Fibroblast of the aortic adventitia (primary cell): ENCODE measurements at places on chromosomes 3 and 15. TPM values are rescaled to one million over a fixed set of nuclear protein-coding genes. Genes with fewer than 3 reads are reported as not detected.

PDCD6IP gene
- 105 and 258 TPM in 2 replicates for total RNA-seq

FRMD5 gene
- 9.9 and 16.3 TPM in 2 replicates for total RNA-seq

SMCO1 gene
- total RNA-seq = not detected in 2 replicates

SPINK8 gene
- not detected in 2 replicates for total RNA-seq

GDPGP1 gene
- 8.7 and 9.6 TPM in 2 replicates for total RNA-seq

CRABP1 gene
- not detected in 2 replicates for total RNA-seq

ZNF80 gene
- not detected in 2 replicates for total RNA-seq

NRROS gene
- 0.65 and 2.9 TPM in 2 replicates for total RNA-seq

LXN gene
- 115 and 152 TPM in 2 replicates for total RNA-seq

TMEM40 gene
- total RNA-seq = not detected in 2 replicates

WDR72 gene
- total RNA-seq = not detected in 2 replicates

SKOR1 gene
- total RNA-seq = 0.08 and 0.09 TPM in 2 replicates

ITPKA gene
- total RNA-seq = 1.4 and 1.8 TPM in 2 replicates

PARP15 gene
- total RNA-seq = 0.72 and 0.82 TPM in 2 replicates

HESX1 gene
- total RNA-seq = 0.81 and 2.4 TPM in 2 replicates

COL7A1 gene
- total RNA-seq = 8.6 and 10.2 TPM in 2 replicates

SERPINI2 gene
- not detected in 2 replicates for total RNA-seq

CCK gene
- total RNA-seq = 2.3 TPM in 1 of 2 replicates, not detected in the other

C2CD4A gene
- not detected in 2 replicates for total RNA-seq

SLC15A2 gene
- 0.18 and 0.25 TPM in 2 replicates for total RNA-seq

TRPM1 gene
- not detected in 2 replicates for total RNA-seq

GATM gene
- total RNA-seq = 0.18 and 0.57 TPM in 2 replicates

EIF4G1 gene
- 234 and 292 TPM in 2 replicates for total RNA-seq

LRRC31 gene
- not detected in 2 replicates for total RNA-seq

ARPP21 gene
- total RNA-seq = 0.90 TPM in 1 of 2 replicates, not detected in the other

TM6SF1 gene
- total RNA-seq = 0.18 TPM in 1 of 2 replicates, not detected in the other

TMA7 gene
- total RNA-seq = 234 and 390 TPM in 2 replicates

TUSC7 gene
- not detected in 2 replicates for total RNA-seq

SEMA6D gene
- 3.9 and 17.7 TPM in 2 replicates for total RNA-seq

TMEM207 gene
- total RNA-seq = not detected in 2 replicates

C3orf22 gene
- not detected in 2 replicates for total RNA-seq

PATL2 gene
- total RNA-seq = 0.72 and 0.82 TPM in 2 replicates
